GM23248 (cell line): ENCODE measurements at places on chromosomes 11 and 22. TPM values are rescaled to one million over a fixed set of nuclear protein-coding genes. Genes with fewer than 3 reads are reported as not detected.
A peak's percentile ranks its signal among the peaks of the same experiment; 100 is the strongest.

- no peak for DNase-seq
Measured at GRCh38 chr22:37776639-37777005, 31.1 kb upstream of the GCAT start.

DNA sequence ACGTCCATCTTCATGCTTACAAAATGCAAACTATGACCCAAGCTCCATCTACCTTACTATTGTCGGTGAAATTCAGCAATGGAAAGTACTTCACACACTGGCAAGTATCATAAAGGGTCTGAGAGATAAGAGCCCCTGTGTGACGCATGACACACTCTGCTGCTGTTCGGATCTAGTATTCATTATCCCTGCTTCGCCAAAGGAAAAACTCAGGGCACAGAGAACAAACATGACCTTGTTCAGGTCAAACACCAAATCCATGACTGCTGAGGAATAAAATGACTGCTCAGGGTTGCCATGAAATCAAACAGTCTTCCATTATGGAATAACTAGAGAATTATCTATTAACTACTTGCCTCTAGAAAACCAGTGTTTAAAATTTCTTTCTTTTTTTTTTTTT is 73.0 kb downstream of the MICAL3 start:
- no peak for DNase-seq

- DNase-seq: no peak
Measured at GRCh38 chr11:69501121-69501489, 19.6 kb downstream of the LINC01488 start.

GRCh38 chr11:75421035-75421602 is 11.9 kb downstream of the KLHL35 start:
- DNase-seq: no peak

DNA sequence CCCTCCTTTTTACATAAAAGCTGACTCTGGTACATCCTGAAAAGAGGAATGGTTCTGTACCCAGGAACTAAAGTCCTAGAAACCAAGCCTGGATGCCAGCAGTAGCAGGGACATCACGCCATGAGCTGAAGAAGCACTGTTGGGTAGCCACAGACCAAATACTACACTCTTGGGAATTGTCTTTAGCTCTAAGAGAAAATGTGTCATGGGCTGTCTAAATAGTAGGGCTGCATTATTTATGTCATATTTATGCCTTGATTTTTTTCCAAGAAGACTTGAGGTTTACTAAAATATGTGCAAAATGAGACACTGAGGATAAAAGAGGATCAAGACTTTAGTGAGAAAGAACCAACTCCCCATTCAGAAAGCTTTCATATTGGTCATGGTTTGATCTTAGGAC is 213.6 kb downstream of the RAB38 start:
- no peak for DNase-seq

- no peak for DNase-seq
Measured at GRCh38 chr11:69718912-69719311, 15.1 kb upstream of the FGF19 start.

DNA sequence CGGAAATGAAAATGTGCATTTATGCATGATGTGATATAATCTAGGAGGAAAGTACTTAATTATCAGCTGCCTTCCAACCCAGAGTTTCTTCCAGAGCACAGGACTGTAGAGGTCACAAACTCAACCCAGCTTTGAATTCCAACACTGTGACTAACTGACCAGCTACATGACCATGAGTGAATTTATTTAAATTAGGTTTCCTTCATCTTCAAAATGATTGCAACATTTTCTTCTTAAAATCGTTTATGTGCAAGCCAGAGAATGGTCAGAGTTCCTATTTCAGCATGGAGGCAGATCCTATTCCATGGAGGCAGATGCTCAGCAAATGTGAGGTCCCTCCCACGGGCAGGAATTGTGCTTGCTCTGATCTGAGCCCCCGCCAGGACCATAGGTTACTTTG is 42.4 kb downstream of the OSBP start:
- peak; percentile 85 for DNase-seq

The TBX1 gene
- total RNA-seq: 1.6 and 4.6 TPM in 2 replicates

The C11orf86 gene
- not detected in 2 replicates for total RNA-seq

The GNG3 gene
- not detected in 2 replicates for total RNA-seq
